ENCODE measurements at places on chromosomes 11 and 22.

- DNase-seq: no peak
Observed at GRCh38 chr11:76978239-76978638, 56.0 kb upstream of the B3GNT6 start.

DNA sequence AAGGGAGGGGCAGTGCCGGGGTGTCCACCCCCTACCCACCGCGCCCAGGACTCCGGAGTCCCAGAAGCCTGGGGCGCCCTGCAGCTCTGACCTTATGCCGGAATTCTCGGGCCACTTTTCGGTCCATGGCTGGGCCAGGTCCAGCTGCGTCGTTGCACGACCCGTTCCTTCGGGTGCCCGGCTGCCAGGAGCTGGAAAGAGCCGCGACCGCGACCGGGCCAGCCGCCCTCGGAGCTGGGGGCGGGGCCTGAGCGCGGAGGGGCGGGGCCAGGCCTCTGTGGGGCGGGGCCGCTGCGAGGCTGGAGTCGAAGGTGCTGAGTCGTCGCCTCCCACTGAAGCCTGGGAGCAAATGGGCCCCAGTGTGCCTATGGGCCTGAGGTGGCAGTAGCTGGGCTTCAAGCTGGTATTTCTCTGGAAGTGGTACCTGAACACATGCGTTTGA lies at the start of gene USH1C:
TSS of gene USH1C (minus strand) at position 236 of the 442 bp plus-strand sequence. CDS start at position 127, 109 bp downstream.
- no peak for DNase-seq

GRCh38 chr11:31958076-31958735 lies 132.7 kb upstream of the RCN1 start:
- no peak for DNase-seq

- no peak for DNase-seq
Observed at GRCh38 chr11:115144914-115145313, 359.3 kb downstream of the CADM1 start.

DNA sequence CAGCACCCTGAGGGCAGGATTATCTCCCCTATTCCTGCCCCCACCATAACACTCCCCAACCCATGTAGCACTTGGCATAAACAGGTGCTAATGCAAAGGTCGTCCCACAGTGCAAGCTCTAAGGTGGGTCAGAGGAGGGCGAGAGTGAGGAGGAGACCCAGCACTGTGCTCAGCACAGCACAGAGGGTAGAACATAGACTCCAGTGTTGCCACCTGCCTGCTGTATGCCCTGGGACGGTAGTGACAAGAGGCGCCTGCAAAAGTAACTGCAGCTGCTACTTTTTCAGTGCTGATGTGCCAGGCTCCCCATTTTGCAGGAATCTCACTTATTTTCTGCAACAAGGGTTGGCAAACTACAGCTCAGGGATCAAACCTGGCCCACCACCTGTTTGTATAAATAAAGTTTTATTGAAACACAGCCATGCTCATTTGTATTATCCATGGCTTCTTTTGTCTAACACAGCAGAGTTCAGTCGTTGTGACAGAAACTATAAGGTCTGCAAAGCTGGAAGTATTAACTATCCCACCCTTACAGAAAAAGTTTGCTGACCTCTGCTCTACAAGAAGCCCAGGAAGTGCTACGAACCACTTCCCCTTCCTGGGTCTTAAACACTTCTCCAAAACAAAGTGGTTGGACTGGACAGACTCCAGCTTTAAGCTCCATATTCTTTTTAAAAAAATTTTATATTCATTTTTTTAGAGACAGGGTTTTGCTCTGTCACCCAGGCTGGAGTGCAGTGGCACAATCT lies 16.9 kb upstream of the CDC42BPG start:
- no peak for DNase-seq

Measured in NCI-H1417 treated with DMSO at 0.1 percent for 48 hours (cell line).